ENCODE measurements at places on chromosomes 1 and 21.

- H3K36me3 ChIP-seq = no peaks in the 10 kb centered on the region
- H3K4me3 ChIP-seq = no peak overlapping the region
- H3K27me3 ChIP-seq = no peaks in the 10 kb centered on the region
- H3K4me1 ChIP-seq = peaks cover 9% of the 10 kb centered on the region
Observed at GRCh38 chr1:235095938-235096562, 32.6 kb downstream of the TOMM20 start.

- H3K27me3 ChIP-seq = no peaks in the 10 kb centered on the region
- H3K4me1 ChIP-seq = peaks cover 14% of the 10 kb centered on the region
- no peaks in the 10 kb centered on the region for H3K36me3 ChIP-seq
Observed at GRCh38 chr1:85065550-85065949, 17.2 kb upstream of the MCOLN3 start.

DNA sequence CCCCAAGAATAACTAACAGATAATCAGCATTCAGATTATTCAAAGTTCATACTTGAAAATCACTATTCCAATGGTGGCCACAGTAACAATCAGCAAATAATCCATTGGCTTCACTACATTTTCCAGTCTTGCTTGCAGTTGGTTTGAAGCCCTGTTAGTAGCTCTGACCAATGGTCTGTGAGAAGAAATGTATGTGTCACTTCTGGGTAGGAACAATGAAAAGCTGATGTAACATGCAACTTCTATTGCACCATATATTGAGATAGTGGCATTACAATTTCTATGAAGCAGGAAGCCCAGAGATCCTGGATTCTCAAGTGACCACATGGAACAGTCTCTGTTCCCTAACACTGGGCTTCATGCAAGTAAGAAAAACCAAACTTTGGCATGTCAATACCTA lies 250.9 kb upstream of the DAB1 start:
- H3K27ac ChIP-seq = no peak overlapping the region
- H3K4me3 ChIP-seq = no peak overlapping the region
- no peaks in the 10 kb centered on the region for H3K27me3 ChIP-seq
- no peaks in the 10 kb centered on the region for H3K4me1 ChIP-seq

- H3K36me3 ChIP-seq = no peaks in the 10 kb centered on the region
- H3K4me3 ChIP-seq = no peak overlapping the region
- no peak overlapping the region for H3K27ac ChIP-seq
- H3K4me1 ChIP-seq = peaks cover 3% of the 10 kb centered on the region
- H3K27me3 ChIP-seq = no peaks in the 10 kb centered on the region
Observed at GRCh38 chr1:87598429-87598828, 269.7 kb downstream of the LMO4 start.

DNA sequence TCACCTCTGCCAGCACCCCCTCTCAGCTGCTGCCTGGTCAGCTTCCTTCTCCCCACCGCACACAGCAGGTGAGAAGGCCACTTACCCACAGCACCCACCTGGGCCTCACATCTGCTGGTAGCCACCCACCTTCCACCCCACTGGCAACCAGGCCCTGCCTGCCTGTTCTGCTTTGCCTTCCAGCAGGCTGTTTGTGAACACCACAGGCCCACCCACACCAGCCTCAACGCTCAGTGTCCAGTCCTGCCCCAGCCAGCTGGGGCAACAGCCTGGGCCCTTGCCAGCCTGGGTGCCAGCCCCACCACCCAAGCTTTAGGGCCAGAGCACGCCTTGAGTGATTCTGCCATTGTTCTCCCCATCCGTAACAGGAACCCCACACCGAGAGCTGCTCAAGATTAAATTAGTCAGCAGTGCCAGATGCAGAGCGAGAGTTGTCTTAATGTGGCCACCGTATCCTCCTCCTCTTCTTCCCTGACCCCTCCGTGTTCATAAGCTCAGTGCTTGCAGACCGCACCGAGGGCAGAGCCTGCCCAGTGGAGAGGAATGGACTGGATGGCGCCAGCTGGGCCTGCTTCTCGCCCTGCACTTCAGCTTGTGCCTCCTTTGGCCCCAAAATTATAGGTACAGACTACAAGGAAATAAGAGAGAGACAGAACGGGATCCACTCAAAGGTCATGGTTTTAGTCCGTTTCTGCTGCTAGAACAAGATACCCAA lies 120.3 kb upstream of the COL6A1 start:
- H3K27me3 ChIP-seq = no peaks in the 10 kb centered on the region
- no peaks in the 10 kb centered on the region for H3K4me1 ChIP-seq
- DNase-seq = peak; percentile 61
- H3K27ac ChIP-seq = no peak overlapping the region
